ENCODE measurements at places on chromosomes 16 and 17.

DNA sequence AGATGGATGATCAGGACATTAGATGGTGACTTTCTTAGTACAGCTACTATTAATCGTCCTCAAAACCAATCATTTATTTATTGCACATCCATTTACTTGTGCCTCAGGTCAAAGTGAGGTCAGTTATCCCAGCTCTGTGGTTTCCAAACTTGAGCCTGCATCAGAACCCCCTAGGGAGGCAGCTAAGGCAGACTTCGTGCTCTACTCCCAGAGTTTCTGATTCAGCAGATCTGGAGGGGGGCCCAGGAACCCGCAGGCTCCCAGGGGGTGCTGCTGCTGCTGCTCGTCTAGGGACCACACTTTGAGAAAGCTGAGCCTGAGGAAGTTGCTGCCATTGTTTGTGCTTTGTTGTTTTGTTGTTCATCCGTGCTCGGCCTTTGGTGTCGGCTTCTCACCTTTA lies 44.0 kb upstream of the CLEC18B start:
- H3K4me3 ChIP-seq, result no peak overlapping the region
- H3K27me3 ChIP-seq, result no peaks in the 10 kb centered on the region
- peaks cover 98% of the 10 kb centered on the region for H3K36me3 ChIP-seq
- no peak for DNase-seq

GRCh38 chr17:49015924-49016774 lies 19.0 kb downstream of the IGF2BP1 start:
- no peak overlapping the region for H3K4me3 ChIP-seq
- no peak overlapping the region for H3K27ac ChIP-seq
- H3K36me3 ChIP-seq, result no peaks in the 10 kb centered on the region
- H3K27me3 ChIP-seq, result peaks cover 71% of the 10 kb centered on the region
- no peak for DNase-seq

GRCh38 chr17:74924250-74924948 lies at the start of gene OTOP2:
Gene OTOP2 (plus strand): TSS chr17:74924273. CDS start chr17:74924633, 360 bp downstream.
- peaks cover 11% of the 10 kb centered on the region for H3K4me1 ChIP-seq
- no peak within 1 kb of the TSS for H3K4me3 ChIP-seq
- peak; percentile 9 for DNase-seq
- no peak within 1 kb of the TSS for H3K27ac ChIP-seq
- H3K27me3 ChIP-seq, result no peaks in the 10 kb centered on the region

GRCh38 chr16:66608241-66609138 lies 4.0 kb downstream of the CMTM3 start:
- H3K4me3 ChIP-seq, result no peak overlapping the region
- peak; percentile 72 for DNase-seq
- no peaks in the 10 kb centered on the region for H3K36me3 ChIP-seq
- peaks cover 47% of the 10 kb centered on the region for H3K4me1 ChIP-seq

DNA sequence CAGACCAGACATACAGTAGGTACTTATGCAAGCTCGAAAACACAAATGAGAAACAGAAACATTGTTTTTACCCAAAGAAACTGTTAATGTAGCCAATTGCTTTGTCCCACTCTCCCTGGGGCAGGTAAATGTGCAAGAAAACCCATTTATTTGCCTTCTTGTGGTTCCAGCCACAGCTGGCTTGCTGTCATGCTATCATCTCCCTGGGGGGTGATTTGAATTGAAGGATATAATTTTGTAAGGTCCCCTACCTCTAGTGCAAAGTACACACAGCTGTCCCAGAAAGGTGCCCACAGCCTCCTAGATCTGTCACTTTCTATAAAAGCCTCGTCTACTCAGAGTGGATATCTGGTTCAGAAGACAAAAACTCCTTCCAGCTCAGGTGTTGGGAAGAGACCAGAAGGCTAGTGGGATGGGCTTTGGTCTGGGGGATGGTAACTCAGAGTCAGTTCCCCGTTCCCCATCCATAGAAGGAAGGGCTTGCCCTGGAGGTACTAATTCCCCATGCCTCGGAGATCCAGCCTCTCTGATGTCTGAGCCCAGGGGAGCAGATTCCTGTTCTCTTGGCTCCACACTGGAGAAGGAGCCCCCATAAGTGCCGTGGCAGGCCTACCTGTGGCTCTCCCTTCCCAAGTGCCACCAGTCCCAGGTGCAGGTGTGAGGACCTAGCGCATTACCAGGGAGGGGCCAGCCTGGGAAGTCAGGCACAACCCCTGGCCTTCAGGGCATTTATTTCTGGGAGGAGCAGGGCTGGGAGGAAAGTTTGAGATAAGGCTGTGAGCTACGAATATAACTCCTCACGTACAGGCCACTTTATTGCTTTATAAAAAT lies 2.4 kb upstream of the PRR15L start:
- no peak overlapping the region for H3K4me3 ChIP-seq
- no peaks in the 10 kb centered on the region for H3K36me3 ChIP-seq
- no peaks in the 10 kb centered on the region for H3K27me3 ChIP-seq
- peak overlapping the region; percentile 20 for H3K27ac ChIP-seq
- DNase-seq, result no peak
- no peaks in the 10 kb centered on the region for H3K4me1 ChIP-seq

GRCh38 chr17:40135817-40136216 lies 4.5 kb upstream of the CASC3 start:
- H3K27me3 ChIP-seq, result no peaks in the 10 kb centered on the region
- H3K36me3 ChIP-seq, result no peaks in the 10 kb centered on the region
- no peak overlapping the region for H3K27ac ChIP-seq
- no peak overlapping the region for H3K4me3 ChIP-seq
- no peak for DNase-seq

DNA sequence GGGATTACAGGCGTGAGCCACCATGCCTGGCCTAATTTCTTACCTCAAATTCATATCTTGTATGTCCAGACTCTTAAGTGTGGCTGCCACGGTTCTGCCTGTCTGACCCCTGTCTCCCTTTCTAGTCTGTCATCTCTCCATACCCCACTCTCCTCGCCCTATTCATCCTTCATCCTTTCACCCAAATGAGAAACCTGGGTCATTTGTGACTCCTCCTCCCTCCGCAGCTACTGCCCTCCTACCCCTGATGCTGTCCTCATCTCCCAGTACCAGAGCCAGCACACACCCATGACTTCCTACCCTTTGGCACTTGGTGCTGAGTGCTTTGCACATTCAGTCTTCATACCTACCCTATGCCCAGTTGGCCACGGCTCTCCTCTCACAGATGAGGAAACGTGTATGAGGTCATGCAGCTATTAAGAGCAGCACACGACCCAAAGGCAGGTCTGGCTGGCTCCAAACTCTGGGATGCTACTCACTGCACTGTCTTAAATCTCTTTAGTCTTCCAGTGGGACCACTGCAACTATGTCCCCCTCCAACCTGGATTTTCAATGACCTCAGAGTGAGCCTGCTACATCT lies 1.6 kb downstream of the SPATA32 start:
- H3K36me3 ChIP-seq, result no peaks in the 10 kb centered on the region
- H3K27me3 ChIP-seq, result no peaks in the 10 kb centered on the region
- H3K4me3 ChIP-seq, result no peak overlapping the region
- no peak for DNase-seq
- H3K27ac ChIP-seq, result no peak overlapping the region
- peaks cover 13% of the 10 kb centered on the region for H3K4me1 ChIP-seq

GRCh38 chr17:43396491-43397060 lies 2.2 kb upstream of the ARL4D start:
- no peaks in the 10 kb centered on the region for H3K27me3 ChIP-seq
- peaks cover 19% of the 10 kb centered on the region for H3K4me1 ChIP-seq
- no peaks in the 10 kb centered on the region for H3K36me3 ChIP-seq
- no peak overlapping the region for H3K27ac ChIP-seq
- no peak overlapping the region for H3K4me3 ChIP-seq
- no peak for DNase-seq

GRCh38 chr16:14307059-14307526 lies 236.0 kb downstream of the MRTFB start:
- peaks cover 24% of the 10 kb centered on the region for H3K4me1 ChIP-seq
- no peaks in the 10 kb centered on the region for H3K36me3 ChIP-seq
- no peak for DNase-seq
- no peak overlapping the region for H3K4me3 ChIP-seq

GRCh38 chr16:82182266-82183003 lies 12.4 kb upstream of the MPHOSPH6 start:
- DNase-seq, result no peak
- H3K36me3 ChIP-seq, result no peaks in the 10 kb centered on the region
- no peak overlapping the region for H3K4me3 ChIP-seq
- H3K27me3 ChIP-seq, result peaks cover 6% of the 10 kb centered on the region
- no peaks in the 10 kb centered on the region for H3K4me1 ChIP-seq
- H3K27ac ChIP-seq, result no peak overlapping the region

GRCh38 chr17:44033861-44034408 lies 19.2 kb upstream of the TMEM101 start:
- H3K27ac ChIP-seq, result no peak overlapping the region
- no peaks in the 10 kb centered on the region for H3K4me1 ChIP-seq
- no peaks in the 10 kb centered on the region for H3K27me3 ChIP-seq
- DNase-seq, result no peak
- no peak overlapping the region for H3K4me3 ChIP-seq

DNA sequence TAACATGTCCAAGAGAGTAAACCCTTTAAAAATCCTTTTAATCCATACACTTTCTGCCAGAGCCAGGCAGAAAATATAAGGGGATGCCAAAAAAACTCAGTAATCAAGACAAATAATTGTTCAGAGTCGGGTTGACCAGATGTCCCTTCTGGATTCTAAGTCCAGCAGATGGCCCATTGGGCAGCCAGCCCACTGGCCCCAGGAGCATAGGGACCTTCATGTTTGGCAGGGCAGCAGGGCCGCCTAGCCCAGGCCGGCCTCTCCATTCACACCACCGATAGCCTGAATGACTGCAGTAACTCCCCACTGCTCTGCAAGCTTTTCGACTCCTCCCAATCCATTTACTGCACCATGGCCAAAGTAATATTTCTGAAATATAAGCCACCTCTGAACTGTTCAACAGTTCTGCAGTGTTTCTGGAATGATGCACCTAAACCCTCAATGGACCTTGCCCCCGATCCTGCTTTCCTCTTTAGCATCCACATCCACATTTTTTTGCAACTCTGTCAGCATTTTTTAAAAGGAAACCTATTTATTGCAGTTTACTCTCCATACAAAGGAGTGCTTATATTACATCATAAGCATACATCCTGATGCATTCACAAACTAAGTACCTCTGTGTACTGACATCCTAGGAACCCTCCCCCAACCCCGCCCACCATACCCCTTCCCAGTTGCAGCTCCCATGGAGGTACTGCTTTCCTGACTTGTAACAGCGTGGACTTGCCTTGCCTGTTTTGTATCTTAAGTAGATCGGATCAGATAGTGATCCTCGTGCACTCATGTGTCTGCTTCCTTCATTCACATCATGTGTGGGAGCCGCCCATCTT lies 46.4 kb downstream of the LDHD start:
- H3K36me3 ChIP-seq, result no peaks in the 10 kb centered on the region
- no peak overlapping the region for H3K27ac ChIP-seq
- no peaks in the 10 kb centered on the region for H3K27me3 ChIP-seq
- no peak for DNase-seq

DNA sequence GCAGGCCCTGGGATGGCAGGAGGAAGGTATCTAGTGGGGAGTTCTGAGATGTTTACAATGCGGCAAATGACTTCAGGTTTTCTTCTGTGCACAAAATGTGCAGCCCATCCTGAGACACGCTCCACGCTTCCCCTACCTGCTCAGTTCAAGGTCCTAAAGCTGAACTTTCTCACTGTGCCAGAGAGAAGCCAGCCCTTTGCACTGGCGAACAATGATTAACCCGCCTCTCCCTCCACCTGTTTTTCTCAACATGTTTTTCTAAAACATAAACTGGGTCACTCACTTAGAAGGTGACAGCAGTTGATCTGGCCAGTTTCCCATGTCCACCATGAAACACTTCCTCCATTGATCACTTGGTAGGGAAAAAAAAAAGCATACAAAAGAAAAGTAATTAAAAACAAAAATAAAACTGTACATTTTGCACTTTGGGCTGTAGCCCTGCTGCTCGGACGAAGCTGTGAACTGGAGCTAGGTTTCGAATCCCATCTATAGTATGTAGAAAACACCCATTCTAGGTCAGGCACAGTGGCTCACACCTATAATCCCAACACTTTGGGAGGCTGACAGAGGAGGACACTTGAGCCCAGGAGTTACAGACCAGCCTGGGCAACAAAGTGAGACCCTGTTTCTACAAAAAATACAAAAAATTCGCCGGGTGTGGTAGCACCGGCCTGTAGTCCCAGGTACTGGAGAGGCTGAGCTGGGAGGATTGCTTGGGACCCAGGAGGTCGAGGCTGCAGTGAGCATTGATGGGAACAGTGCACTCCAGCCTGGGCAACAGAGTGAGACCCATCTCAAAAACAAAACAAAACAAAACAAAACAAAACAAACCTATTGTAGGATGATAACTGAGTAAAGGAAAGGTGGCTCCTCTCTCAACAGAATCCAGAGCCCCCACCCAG lies 6.1 kb upstream of the G6PC1 start:
- no peak overlapping the region for H3K27ac ChIP-seq
- H3K4me3 ChIP-seq, result no peak overlapping the region
- no peak for DNase-seq
- H3K36me3 ChIP-seq, result no peaks in the 10 kb centered on the region

DNA sequence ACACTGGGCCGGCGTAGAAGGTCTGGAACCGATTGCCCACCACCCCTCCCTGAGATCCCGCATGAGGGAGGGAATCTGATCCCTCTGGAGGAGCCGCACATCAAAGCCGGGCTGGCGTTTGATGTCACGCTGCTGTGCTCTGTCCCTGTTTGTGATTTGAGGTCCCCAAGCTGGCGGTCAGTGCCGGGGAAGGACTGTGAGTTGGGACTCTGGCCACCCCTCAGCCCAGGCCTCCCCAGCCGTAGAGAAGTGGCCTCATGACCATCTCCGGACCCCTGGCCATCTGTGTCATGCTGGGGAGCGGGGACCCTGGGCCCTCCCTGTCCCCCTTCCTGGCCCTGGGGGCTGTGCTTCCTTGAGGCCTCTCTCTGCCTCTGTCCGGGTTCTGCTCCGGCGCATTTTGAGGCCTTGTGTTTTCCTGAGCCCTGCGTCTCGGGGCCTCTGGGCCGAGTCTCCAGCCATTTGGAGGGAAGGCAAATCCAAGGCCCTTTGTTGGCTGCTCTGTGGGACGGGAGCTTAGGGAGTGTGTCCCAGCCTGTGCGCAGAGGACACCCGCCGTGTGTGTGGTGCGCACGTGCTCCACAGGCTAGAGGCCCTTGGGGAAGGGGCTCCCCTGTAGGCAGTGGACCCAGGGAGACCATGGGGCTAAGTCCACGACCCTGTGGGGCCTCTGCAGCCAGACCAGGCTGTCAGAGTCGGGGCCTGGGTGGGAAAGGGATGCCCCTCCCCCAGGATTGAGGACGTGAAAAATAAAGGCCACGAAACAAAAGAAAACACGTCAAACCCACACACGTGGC lies 15.1 kb downstream of the ASPSCR1 start:
- no peaks in the 10 kb centered on the region for H3K27me3 ChIP-seq
- peaks cover 38% of the 10 kb centered on the region for H3K36me3 ChIP-seq
- no peaks in the 10 kb centered on the region for H3K4me1 ChIP-seq
- DNase-seq, result no peak
- H3K27ac ChIP-seq, result no peak overlapping the region
- no peak overlapping the region for H3K4me3 ChIP-seq

GRCh38 chr17:27282054-27282551 lies 11.8 kb upstream of the WSB1 start:
- no peaks in the 10 kb centered on the region for H3K4me1 ChIP-seq
- H3K36me3 ChIP-seq, result no peaks in the 10 kb centered on the region
- no peak overlapping the region for H3K4me3 ChIP-seq
- H3K27me3 ChIP-seq, result no peaks in the 10 kb centered on the region
- H3K27ac ChIP-seq, result no peak overlapping the region

- no peaks in the 10 kb centered on the region for H3K36me3 ChIP-seq
- H3K4me3 ChIP-seq, result no peak overlapping the region
- peaks cover 28% of the 10 kb centered on the region for H3K27me3 ChIP-seq
- peaks cover 22% of the 10 kb centered on the region for H3K4me1 ChIP-seq
- H3K27ac ChIP-seq, result no peak overlapping the region
These were observed 3.4 kb downstream of the NDRG4 start for GRCh38 chr16:58503166-58503862.

All from tibial nerve (tissue), 4 donors.